EH (cell line): ENCODE measurements at places on chromosomes 3 and 15.

GRCh38 chr3:49805897-49806701, 3.0 kb downstream of the INKA1 start:
- no peak for DNase-seq

GRCh38 chr15:68481321-68481720, 49.4 kb upstream of the ITGA11 start:
- DNase-seq = no peak

DNA sequence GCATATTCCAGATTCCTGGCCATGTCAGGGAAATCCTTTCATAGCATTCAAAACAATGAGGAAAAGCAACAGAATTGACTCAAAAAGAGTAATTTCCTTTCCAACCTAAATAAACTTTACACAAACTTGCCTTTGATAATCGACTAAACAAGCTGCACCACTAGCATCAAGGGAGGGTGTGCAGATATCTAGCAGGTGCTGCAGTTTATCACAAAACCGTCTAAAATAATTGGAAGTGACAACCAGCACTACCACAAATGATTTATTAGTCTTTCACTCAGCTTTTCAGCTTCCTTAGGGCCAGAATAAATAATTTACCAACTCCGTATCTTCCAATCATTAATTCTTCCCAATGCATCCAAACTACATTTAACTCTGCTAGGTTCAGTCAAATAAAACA, 71.7 kb downstream of the TBC1D5 start:
- no peak for DNase-seq

DNA sequence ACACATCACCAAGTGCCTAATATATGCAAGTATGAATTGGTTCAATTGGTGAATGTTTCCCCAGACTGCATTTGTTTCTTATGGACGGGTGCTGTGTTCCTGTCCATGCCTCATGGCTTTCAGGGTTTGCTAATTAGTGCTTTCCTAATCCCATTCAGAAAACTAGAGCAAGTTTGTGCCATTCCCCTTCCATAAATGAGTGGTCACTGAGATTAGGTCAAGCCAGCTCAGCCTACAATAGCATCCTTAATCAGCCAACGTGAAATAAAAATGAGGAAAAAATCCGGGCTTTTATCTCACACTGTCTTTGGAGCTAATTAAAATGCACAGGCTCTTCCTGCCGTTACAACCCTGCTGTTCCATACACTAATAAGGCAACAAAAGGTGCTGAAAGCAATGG, 788.8 kb downstream of the ROBO1 start:
- peak; percentile 5 for DNase-seq

DNA sequence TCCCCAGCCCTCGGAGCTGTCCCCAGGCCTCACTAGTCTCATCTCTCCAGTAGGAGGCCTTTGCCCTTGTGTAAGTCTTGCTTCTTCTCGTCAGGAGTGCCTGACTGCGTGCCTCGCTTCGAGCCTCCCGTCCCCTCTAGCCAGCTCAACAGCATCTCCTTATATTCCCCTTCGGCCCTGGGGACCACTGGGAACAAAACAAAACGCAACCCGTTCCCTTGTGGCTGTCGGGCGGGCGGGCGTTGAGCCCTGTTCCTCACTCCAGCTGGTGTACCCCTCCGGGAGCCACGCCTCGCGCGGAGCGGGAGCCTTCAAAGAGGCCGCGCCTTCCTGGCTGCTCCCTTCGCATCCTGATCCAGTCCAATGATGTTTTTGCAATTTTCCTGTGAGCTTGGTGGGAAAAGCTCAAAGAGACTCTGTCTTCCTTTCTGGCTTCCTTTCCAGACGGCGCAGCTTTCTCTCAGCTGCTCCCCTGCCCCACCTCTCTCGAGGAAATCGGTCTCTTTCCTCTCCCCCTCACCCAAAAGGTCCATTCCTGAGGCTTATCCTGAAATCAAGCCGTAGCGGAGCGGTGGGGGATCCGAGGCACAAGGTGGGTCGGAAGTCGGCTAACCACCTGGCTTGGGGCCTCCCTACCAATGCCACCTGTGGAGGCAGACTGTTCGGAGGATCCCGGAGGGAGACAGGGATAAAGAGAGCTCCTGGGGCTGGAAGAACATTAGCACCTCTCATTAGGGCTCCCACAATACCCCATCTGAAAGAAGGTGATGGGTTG, 33.4 kb upstream of the SRP14 start:
- DNase-seq = no peak

DNA sequence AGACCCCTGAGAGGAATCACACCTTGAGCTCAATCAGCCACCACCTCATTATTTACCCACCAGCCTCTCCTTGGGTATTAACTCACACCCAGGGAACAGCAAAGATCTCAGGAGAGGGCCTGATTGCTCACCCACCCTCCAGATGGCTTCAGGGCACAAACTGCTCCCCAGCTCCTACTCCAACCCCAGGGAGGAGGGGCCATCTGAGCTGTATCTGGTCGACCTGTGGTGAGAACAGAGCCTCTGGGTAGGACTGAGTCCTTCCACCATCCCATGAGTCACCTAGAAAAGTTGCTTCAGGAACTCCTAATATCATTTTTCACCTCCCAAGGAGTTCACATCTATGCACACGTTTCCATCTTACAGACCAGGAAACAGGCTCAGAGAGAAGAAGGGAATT, 44.8 kb upstream of the HES1 start:
- peak; percentile 90 for DNase-seq

DNA sequence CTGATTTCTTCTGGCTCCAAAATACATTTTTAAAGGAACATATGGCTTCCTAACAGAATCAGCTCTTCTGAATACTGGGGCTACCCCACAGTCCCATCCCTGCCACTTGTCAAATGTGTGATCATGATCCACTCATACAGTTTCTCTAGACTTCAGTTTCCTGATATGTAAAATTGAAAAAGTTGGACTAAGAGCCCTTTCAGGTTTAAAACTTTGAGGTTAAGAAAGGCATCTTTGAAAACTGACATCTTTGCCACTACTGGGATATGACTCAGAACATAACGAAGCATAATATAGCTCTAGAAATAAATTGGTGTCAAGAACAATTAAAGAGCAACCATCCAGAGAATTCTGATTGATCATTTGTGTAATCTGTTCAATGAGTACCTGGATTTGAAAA, 248.3 kb downstream of the IL5RA start:
- DNase-seq = no peak

DNA sequence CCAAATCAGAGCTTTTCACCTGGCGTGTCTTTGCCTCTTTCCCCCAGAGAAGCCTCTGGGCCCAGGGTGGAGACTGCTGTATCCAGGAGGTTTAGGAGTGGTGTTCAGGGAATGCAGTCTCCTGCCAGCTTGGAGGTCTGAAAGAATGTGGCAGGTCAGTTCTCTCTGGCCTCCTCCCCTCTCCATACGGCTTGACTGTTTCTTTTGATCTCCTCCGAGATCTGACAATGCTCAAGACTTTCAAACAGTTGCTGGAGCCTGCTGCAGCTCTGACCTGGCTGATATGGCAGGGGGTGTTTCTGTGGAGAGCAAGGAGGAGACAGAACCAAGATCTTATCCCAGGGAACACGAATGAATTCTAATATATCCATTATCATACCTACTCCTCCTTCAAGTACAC, 24.7 kb upstream of the TM4SF4 start:
- peak; percentile 57 for DNase-seq

- peak; percentile 16 for DNase-seq
Measured at GRCh38 chr15:34436126-34436955, 1.3 kb downstream of the GOLGA8A start.

DNA sequence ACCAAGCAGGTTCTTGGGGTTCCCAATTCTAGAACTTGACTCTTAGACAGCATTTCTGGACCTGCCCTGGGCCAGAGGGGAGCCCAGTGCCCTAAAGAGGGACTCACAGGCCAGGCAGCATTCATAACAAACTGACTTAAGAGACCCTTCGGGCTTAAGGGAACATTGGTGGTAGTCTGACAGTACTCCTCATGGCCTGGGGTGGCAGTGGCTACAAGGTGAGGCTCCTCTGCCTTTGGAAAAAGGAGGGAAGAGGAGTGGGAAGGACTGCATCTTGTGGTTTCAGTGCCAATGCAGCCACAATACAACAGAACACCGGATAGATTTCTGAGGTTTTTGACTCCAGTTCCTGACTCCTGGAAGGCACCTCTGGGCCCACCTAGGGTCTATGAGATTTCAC, 172.2 kb upstream of the STRIT1 start:
- DNase-seq = no peak

GRCh38 chr15:23538648-23539047, 26.8 kb upstream of the MKRN3 start:
- DNase-seq = no peak

DNA sequence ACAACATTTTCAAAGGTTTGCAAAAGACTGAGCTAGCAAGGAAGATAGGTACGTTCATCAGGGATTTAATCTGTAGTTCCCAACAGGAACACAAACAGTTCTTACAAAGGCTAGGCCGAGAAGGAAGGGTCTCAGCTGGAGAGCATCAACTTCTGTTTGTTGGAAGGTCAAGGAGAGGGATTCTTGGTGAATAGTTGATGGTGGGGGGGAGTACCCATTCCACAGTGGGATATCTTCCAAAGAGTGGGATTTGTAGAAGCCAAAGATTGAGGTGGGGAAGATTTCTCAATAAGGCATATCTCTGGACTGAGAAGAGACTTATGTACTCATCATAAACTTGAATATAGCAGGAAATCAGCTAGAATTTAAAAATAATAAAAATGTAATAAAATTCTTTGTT, 231.8 kb downstream of the CHST2 start:
- no peak for DNase-seq

DNA sequence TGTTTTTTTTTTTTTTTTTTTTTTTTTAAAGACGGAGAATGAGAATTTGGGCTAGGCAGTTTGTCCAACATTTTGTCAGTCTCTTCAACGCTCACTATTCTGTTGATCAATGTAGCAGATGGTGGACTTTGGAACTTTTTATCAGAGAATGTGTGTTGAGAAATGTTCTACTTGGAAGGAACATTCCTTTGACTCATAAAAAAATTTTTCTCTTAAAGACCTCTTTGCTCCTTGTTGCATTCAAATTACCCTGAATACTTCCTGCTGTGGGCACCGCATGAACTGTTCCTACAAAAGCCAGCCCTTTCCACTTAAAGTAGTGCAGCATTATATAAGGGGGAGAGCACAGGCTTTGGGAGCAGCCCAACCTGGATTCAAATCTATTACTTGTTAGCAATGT, 182.9 kb downstream of the AKAP13 start:
- DNase-seq = peak; percentile 62
